Activated CD8-positive, alpha-beta memory T cell treated with anti-CD3 and anti-CD28 coated beads, Interleukin-2, amount 10 ng/mL, durations not matched to agents 7 days and 5 days (primary cell): ENCODE measurements at places on chromosomes 11 and 22.

DNA sequence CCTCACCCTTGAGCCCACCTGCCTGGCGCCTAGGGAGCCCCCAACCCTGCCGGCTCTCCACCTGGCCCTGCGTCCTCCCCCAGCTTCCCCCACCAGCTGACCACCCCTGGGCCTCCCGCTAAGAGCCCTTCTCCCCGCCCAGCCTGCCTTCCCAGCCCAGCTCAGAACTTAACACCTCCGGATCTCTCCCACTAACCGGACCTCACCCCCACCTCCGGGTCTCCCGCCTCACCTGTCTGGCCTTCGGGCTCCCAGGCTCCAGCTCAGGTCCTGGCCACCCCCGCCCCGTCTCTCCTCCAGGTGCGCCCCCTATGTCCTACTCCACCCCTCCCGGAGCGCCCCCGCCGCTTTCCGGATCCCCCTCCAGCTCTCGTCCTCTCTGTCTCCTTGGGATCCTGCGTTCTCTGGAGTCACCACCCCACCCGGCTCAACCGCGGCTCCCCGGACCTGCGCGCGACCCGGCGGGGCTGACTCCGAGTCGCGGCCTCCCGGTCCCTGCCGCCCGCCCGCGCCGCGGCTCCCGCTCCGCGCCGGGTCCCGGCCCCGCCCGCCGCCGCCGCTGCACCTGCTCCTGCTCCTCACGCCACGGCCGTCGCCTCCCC, at the start of gene KCNJ11:
TSS of gene KCNJ11 (minus strand) at position 51 of the 602 bp plus-strand sequence. CDS start 568 bp downstream, outside the sequence.
- DNase-seq = no peak

DNA sequence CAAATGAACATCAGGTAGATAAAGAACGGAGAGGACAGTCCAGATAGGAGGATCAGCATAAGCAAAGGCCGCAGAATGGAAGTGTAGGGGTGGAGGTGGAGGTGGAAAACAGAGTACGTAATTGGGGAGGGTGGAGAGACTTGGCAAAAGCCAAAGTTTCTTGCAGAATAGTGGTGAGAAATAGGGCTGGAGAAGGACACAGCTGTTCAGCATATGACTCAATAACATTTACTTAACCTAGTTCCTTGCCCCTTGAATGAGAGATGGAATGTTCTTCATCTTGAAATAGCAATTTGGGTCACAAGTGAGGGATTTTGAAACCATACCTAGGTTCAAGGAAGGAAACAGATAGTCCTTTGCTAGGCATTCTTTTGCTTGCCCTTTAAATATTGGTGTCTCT, 235.9 kb upstream of the ARHGAP20 start:
- no peak for DNase-seq

DNA sequence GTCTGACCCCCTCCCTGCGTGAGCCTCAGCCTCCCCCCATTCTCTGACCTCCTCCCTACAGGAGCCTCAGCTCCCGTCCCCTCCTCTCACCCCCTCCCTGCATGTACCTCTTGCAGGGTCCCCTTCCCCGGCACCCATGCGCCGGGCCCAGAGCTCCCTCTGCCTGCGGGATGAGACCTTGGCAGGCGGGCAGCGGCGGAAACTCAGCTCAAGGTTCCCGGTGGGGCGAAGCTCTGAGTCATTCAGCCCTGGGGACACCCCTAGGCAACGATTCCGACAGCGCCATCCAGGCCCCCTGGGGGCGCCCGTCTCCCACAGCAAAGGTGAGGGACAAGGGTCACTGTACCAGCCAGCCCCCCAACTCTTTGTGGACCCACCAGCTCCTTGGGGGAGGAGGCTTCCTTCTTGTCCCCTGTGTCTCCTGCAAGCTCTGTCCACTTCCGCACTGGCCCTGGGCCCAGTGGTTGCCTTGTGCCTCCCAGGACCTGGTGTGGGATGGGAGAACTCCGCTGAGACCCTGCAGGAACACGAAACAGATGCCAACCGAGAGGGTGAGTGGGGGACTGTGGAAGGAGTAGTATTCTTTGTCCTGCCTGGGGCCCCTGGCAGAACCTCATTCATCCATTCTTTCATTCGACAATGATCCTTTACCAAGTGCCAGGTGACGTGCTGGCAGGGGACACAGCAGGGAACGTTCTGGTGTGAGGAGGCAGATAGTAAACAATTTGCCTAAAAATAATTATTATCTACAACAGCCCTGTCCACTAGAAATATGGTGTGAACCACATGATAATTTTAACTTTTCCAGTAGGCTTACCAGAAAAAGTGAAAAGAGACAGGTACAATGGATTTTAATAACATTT, 3.7 kb upstream of the RPS6KA4 start:
- DNase-seq = no peak

- DNase-seq = no peak
These were observed 32.6 kb upstream of the APLP2 start for GRCh38 chr11:130037058-130037457.

GRCh38 chr11:3046641-3047040, 10.6 kb downstream of the CARS1 start:
- no peak for DNase-seq

GRCh38 chr11:22677153-22677903, 10.9 kb downstream of the GAS2 start:
- no peak for DNase-seq

DNA sequence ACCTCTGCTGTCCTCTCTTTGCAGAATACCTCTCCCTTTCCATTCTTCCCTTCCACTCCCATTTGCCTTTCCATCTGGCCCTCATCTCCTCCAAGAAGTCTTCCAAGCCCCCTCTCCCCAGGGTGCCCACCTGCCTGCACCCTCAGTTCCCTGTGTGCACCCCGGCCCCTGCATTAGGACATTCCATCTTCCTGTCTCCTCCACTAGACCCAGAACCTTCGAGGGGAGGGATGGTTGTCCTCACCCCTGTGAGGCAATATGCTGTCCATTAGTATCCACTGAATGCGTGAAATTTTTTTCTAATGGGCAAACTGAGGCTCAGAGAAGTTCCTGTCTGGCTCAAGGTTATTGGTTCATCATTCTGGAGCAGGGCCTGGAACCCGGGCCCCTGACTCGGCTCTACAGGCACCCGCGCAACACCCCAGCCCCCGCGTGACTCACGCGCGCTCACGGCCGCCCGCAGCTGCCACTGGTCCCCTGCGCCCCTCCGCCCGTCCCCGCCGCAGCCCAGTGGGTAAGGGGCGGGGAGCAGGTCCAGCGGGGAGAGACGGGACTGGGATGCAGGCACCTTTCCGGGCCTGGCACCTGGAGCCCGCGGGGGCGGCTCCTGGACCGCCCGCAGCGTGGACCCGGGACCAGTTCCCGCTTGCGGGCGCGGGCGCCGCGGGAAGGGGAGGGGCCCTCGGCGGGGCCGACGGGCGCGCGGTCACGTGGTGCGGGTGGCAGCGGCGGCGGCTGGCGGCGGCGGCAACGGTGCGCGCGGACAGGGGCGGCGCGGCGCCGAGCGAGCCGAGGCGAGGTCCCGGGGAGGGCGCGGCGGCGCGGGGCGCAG, 7.0 kb downstream of the SEPTIN3 start:
- peak; percentile 50 for DNase-seq
